ENCODE measurements at places on chromosomes 3 and 15. TPM values are rescaled to one million over a fixed set of nuclear protein-coding genes. Genes with fewer than 3 reads are reported as not detected.

DNA sequence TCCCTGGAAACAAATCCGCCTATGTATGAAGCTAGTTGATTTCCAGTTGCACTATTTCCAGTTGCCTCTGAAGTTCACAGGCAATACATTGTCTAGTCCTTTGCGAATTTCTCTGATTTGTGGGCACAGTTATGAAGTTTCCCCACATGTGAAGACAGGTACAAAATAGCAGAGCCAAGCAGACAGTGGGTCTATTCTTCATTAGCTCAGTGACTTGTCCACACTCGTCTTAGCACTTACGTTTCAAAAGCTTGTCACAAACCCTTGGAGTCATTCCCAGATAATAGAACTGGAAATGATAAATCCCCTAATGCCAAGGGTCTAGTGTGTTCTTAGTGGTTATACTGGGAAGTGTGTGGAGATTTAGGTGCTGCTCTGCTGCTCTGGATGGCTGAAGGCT, 14.5 kb downstream of the SRPRB start:
- no peak for DNase-seq

GRCh38 chr3:133388696-133389395, 11.0 kb upstream of the BFSP2 start:
- DNase-seq, result no peak

Gene SLC9C1
- polyA plus RNA-seq, result not detected

- DNase-seq, result no peak
These were observed 25.8 kb downstream of the USP4 start for GRCh38 chr3:49313896-49314688.

GRCh38 chr3:4426782-4427344, 40.2 kb downstream of the SUMF1 start:
- no peak for DNase-seq

- no peak for DNase-seq
These were observed 6.7 kb upstream of the CMTM7 start for GRCh38 chr3:32384938-32385337.

DNA sequence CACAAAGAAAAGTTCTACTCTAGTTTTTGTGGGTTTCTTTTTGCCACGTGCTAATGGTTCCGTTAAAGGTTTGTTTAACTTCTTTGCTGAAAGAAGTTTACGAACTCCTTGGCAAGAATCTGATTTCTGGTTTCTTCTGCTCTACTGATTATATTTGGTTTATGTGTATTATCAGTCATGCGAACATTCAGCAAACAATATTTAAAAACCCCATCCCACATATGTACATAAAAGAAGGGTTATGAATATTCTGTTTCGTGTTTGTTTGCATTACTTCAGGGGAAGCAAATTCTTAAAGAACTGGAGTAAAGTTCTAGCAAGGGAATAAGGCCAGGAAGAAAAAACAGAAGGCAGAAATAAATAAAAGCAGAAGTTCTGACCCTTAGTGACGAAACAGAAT, 9.8 kb downstream of the LARS2 start:
- DNase-seq, result no peak

GRCh38 chr3:3137526-3137925, 10.8 kb downstream of the TRNT1 start:
- DNase-seq, result no peak

Gene FAM174B
- 3.5 TPM for polyA plus RNA-seq

Measured in naive thymus-derived CD4-positive, alpha-beta T cell (primary cell).